ENCODE measurements at places on chromosomes 2 and 18.
A peak's percentile ranks its signal among the peaks of the same experiment; 100 is the strongest.

DNA sequence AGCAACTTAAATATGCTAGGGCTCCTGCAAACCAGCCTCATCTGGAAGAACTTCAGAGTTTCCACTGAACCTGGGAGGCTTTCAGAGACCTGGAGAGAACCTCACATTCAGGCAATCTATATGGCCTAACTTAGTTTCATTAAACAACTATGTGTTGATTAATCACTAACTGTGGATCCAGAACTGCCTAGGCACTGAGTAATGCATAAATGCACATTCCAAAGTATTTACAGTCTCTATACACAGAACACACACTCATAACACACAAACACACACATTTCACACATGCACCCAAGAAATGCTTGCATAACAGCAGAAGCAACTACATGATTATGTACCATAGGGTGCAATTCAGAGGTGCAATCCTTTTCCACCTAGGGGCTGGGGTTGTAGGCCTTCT lies 552.8 kb downstream of the BCL11A start:
- DNase-seq: no peak

- DNase-seq: peak; percentile 37
These were observed 221.9 kb downstream of the DYSF start for GRCh38 chr2:71675296-71675695.

DNA sequence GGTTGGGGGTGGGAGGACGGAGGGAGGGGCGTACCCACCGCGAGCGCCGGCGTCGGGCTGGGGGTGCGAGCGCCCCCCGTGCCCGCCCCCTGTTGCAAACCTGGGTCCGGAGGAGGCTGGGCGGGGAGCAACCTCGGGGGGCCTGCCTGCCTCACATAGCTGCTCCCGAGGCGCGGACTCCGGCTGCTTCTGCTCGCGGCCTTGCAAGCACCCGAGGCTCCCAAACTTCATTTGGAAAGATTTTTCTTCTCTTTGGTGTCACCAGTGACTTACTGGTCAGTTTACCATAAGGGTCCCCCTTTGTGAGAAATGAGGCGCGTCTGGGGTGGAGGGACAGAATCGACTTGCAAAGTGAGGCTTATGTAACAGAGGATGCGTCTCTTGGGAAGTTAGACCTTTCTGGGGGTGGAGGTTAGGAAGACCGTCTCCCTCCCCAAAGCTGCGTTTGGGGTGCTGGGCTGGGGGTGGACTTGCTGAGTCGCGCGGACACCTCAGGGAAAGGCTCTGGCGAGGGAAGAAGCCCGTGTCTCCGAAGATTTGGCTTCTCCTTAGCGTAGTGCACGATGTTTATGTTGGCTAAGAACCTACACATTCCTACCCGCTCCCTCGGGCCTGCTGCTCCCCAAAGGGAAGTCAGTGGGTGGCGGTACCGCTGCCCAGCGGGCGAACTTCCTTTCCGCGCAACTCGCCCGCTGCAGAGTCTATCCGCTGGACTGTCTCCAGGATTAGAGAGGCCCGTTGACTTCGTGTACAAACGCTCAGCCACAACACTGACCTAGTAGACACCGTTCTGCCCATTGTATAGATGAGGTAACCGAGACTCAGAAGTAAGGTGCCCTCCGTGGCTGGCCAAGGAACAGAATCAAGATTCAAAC lies 559 bp downstream of the TMEM37 start:
- DNase-seq: no peak

- DNase-seq: no peak
These were observed 112.2 kb downstream of the TANC1 start for GRCh38 chr2:159080641-159081040.

DNA sequence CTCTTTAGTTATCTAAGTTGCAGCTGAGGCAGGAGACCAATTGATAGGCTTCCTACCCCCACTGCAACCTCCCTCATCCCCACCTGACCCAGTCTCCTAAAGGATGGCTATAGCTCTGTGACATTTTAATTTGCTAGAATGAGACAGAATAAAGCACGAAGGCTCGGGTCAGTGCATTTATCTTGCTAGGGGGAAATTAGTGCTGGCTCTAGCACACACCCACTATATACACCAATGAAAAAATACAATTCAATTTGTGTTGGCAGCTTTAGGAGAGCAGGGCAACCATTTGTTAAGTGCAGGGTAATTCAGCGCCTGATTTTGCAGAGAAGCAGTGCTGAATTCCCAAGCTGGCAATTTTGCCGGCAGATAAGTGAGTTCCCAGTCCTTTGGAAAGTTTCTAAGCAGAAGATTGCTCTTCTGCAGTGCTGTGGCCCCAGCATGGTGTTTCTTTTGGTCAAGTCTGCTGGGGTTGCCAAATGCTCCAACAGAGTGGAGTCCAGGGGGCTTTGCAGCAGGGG lies 346.0 kb downstream of the ALK start:
- DNase-seq: no peak

DNA sequence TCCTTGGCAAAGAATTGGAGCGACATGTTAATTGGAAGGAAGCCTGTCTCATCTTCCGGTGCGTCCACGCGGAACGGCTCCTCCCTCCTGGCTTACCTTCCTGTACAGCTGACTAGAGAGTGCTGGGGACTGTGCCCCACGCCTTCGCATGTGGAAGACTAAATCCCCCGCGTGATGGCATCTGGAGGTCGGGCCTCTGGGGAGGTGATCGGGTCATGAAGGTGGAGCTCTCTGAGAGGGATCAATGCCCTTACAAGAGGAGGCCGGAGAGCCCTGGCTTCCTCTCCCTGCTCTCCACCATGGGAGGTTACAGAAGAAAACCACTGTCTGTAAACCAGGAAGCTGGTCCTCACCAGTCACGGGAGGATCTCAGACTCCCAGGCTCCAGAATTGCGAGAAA lies 104.1 kb upstream of the OTOS start:
- no peak for DNase-seq

GRCh38 chr2:48750128-48750739 lies 5.3 kb downstream of the LHCGR start:
- DNase-seq: no peak

GRCh38 chr2:134713606-134714005 lies 5.2 kb downstream of the TMEM163 start:
- DNase-seq: no peak

- DNase-seq: no peak
These were observed 214.7 kb downstream of the CYP26B1 start for GRCh38 chr2:71932780-71933466.

GRCh38 chr2:147689220-147689909 lies 155.5 kb upstream of the ACVR2A start:
- no peak for DNase-seq

GRCh38 chr2:230944123-230944653 lies 19.1 kb upstream of the GPR55 start:
- no peak for DNase-seq

DNA sequence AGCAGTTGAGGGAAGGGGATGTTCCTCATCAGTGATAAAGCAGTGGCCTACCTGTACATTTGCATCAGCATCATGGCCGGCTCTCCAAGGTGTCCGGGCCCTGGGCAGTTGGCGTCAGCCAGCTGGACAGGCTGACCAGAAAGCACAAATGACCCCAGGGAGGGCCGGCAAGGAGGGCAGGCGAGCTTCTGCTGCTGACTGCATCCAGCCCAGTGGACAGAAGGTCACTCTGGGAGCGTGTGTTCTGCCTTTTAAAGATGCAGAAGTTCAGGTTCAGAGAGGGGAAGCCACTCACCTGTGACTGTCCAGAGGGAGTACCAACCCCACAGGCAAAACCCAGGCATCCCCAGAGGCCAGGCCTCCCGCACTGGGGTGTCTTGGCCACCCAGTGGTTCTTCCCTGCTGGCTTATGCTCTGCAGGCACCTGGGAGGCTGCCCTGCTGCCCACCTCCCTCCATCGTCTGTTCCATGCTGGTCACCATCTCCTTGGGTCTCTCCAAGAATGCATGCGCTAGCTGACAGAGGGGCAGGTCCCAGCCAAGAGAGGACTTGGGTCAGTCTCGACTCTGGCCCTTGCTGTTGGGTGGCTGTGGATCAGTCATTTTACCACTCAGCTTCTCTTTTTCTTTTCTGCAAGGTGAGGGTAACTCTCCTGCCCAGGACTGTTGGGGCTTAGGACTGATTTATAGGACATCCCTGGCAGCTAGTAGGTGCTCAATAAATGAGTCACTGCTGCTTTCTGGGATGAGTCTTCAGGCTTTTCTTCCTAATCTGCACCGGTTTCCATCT lies 89.9 kb downstream of the INHBB start:
- no peak for DNase-seq

GRCh38 chr2:128617661-128618060 lies 299.0 kb upstream of the HS6ST1 start:
- DNase-seq: no peak

GRCh38 chr2:196244516-196244915 lies 73.1 kb upstream of the STK17B start:
- DNase-seq: no peak

DNA sequence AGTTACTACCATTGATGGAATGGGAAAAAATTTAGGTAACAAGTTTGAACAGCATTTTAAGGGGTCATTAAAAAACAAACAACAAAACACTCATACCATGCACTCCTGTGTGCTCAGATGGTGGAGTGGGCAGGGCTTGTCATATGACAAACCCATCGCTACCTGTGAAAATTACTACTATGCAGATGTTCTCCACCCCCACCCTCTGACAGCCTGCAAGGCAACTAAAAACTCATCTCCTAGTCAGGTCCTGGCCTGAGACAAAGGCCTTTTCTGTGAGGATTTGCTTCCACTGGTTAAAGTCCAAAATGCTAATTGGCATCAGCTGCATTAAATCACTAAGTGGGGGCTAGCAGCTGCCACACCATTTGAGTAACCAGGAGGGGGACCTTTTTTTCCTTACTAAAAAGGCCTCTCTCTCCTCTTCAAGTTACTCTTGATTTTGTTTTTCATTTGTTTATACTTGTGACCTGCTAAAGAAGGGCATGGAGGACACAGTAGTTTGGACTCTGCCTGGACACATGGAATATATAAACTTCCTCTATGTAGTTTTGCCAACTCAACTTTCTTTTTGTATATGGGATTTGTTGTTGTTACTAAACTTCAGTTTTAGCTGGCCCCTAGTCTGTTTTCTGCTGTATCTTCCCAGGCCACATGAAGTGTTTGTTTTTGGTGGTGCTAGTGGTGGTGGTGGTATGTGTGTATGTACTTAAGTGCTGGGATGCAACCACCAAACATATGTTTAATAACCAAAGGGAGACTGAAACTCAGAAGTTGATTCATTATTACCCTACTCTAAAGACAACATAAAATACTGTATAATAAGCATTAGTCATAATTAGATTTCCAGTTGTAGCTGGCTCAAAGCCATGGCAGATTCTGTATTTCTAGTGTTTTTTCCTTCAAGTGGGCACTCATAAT lies 121.3 kb downstream of the MAP4K4 start:
- peak; percentile 62 for DNase-seq

DNA sequence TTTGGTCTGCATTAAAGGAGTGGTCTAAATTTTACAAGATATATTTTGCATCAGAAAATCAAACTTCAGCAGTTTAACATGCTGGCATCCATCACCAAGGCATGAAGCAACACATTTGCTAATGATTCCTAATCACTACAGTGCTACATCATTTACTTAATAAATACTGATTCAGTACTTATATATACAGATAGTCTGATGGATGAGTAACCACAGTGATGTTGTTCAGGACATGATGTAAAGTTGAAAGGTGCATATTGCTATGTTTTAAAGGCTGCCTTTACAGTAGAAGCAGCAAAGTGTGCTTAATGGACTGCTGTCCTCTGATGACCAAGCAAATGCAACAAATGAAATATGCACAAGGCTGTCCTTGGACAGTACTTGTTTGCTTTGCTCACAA lies 11.1 kb downstream of the SUPT7L start:
- no peak for DNase-seq

DNA sequence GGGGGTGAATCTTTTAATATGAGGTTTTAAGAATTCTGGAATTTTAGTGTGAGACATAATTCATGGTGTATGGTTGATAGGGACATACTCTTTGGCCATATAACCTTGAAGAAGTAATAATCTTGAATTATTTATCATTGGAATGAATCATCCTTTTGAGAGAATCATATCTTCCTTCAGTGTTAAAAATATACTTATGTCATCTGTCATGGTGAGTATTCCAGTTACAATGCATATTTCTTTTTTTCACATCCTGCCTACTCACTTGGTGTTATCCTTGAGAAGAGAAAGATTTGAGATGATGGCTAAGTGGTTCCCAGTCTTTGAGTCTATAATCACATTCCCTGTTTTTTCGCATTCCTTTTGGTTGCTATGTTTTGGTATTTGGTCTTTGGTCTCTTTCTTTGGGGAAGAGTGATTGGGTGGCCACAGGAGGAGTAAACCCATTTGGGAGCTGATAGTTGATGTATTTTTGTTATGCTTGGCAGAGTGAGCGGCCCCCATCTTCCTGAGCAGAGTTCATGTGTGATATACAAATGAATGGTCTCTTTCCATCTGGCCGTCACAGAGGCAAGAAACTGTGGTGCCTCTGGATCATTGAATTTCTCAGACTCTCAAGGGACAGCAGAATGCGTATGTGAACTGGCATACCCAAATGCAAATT lies 21.6 kb downstream of the ASAP2 start:
- DNase-seq: no peak

GRCh38 chr2:61534926-61535325 lies 3.2 kb downstream of the XPO1 start:
- DNase-seq: no peak

DNA sequence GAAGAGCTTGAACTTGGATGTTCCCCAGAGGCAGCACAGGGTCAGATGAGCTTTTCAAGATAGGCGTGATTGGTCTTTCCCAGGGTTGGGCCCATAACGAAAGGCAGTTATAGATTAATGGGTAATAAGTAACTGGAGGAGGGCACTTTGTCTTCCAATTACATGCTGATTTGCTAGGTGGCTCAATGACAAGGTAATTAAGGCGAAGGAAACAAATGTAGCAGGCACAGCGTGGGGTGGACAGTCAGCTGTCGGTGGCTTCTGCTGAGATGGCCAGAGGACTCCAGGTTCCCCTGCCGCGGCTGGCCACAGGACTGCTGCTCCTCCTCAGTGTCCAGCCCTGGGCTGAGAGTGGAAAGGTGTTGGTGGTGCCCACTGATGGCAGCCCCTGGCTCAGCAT lies at the start of gene UGT1A4:
Gene UGT1A4 (plus strand): TSS at position 185 of the 400 bp plus-strand sequence. CDS start 85 bp downstream, at position 270.
- no peak for DNase-seq

- no peak for DNase-seq
These were observed 209.6 kb downstream of the HDAC4 start for GRCh38 chr2:239190921-239191885.

- no peak for DNase-seq
These were observed 56.3 kb upstream of the SPOPL start for GRCh38 chr2:138445227-138445626.

Measured in NCI-H146 (cell line).